Naive thymus-derived CD8-positive, alpha-beta T cell (primary cell): ENCODE measurements at places on chromosomes 4 and X.
A peak's percentile ranks its signal among the peaks of the same experiment; 100 is the strongest.

DNA sequence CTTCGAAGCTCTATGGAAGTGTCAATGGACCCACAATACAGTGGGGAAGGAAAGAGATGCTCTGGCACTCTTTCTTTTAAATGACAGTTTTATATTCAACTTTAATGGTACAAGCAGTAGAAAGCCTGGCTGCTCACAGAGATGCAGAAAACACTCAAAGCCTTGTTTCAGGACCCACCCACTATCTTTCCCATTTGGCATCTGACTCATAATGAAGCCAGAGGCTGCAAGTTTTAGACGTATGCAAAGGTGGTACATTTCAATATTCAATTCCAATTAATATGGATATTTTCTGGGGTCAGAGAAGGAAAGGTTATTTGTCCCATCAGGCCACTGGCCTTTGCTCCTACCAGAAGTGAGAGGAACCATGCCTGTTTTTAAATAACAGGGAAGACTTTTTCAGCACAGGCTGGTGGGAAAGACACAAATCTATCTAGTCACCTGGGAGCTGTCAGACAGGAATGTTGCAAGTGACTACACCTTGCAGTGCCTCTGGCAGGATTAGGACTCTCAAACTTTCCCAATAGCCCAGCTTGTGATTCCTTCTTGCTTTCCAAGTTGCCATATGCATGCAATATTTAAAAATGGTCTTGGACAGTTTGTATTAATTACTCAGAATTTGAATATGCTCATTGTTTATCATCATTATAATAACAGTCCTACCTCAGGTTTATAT, 70.0 kb upstream of the RAB40AL start:
- DNase-seq = no peak
- H3K27me3 ChIP-seq = no peaks in the 10 kb centered on the region
- no peaks in the 10 kb centered on the region for H3K4me1 ChIP-seq
- H3K36me3 ChIP-seq = no peaks in the 10 kb centered on the region

DNA sequence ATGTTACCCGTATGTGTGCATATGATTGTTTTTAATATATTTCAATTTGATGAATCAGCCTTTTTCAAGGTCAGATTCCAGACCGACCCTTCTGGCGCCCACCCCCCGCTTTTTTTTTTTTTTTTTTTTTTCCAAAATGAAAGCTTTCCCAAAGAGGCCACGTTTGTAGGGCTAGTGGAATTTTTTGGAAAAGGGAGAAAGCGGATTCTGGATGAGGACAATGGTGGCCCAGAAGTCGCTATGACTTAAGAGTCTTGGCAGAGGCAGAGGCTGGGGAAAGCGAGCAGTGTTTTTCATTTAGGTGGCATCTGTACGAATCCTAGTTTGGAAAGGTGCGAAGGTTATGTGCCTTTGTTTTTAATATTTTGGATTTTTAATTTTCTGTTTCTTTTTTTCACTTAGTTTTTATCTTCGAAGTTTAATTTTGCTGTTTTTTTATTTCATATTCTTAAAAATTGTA, 14.6 kb downstream of the NDUFB11 start:
- no peaks in the 10 kb centered on the region for H3K36me3 ChIP-seq
- H3K27me3 ChIP-seq = no peaks in the 10 kb centered on the region
- H3K27ac ChIP-seq = peak overlapping the region; percentile 97
- no peak for DNase-seq
- no peaks in the 10 kb centered on the region for H3K4me1 ChIP-seq
- peak overlapping the region; percentile 98 for H3K4me3 ChIP-seq

DNA sequence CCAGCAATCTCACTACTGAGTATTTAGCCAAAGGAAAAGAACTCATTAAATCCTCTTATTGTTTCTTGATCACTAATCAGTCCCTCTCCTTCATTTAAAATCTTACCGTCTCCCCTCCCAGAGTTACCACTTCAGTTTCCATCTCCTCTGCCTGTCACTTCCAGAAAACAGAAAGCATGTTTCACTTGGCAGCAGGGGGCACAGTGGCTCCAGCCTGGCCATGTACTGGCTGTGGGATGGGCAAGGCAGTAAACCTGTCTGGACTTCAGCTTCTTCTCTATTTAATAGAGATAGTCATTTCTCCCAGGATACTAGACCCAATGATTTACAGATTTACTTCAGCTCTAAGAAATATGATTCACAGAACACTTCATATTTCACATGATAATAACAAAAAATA, 63.2 kb downstream of the CD40LG start:
- peaks cover 20% of the 10 kb centered on the region for H3K4me1 ChIP-seq
- no peak overlapping the region for H3K4me3 ChIP-seq
- no peak for DNase-seq

DNA sequence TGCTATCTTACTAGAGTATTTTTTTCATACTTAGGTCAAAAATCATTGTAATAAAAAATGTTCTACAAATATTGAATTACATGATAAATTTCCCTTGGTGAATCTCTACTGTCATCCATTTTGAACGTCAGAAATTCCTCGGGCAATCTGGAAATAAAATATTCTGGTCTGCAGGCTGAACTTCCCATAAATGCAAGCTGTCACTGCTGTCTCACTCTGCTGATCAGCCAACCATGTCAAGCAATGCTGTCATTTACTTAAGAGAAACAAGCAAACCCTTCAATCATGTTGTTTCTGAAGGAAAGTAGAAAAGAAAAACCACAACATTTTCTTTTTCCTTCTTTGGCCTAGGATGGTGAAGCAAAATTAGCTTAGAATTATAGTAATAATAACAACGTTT, 514.2 kb upstream of the GALNT7 start:
- no peak overlapping the region for H3K4me3 ChIP-seq
- H3K36me3 ChIP-seq = no peaks in the 10 kb centered on the region
- H3K27ac ChIP-seq = no peak overlapping the region

DNA sequence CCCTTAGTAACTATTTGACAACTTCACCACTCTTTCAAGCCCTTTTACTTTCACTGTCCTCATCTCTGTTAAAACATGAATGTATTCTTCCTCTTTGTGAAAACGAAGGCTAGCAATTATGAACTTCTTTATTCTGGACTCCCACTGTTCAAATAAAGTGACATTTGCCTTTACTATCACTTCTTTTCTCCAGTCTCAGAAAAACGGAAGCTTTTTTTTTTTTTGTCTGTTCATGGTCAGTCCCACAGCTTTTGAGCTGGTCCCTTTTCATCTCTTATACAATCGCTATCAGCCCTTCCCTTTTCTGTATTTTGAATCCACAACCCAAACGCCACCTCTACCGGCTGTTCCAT, 327.7 kb downstream of the DKK2 start:
- no peaks in the 10 kb centered on the region for H3K27me3 ChIP-seq
- DNase-seq = no peak
- no peak overlapping the region for H3K27ac ChIP-seq
- H3K36me3 ChIP-seq = no peaks in the 10 kb centered on the region
- no peak overlapping the region for H3K4me3 ChIP-seq

- no peak for DNase-seq
- H3K27ac ChIP-seq = no peak overlapping the region
- no peaks in the 10 kb centered on the region for H3K36me3 ChIP-seq
- H3K27me3 ChIP-seq = no peaks in the 10 kb centered on the region
- no peaks in the 10 kb centered on the region for H3K4me1 ChIP-seq
These were observed 269.4 kb upstream of the SMIM31 start for GRCh38 chr4:164484551-164484950.

DNA sequence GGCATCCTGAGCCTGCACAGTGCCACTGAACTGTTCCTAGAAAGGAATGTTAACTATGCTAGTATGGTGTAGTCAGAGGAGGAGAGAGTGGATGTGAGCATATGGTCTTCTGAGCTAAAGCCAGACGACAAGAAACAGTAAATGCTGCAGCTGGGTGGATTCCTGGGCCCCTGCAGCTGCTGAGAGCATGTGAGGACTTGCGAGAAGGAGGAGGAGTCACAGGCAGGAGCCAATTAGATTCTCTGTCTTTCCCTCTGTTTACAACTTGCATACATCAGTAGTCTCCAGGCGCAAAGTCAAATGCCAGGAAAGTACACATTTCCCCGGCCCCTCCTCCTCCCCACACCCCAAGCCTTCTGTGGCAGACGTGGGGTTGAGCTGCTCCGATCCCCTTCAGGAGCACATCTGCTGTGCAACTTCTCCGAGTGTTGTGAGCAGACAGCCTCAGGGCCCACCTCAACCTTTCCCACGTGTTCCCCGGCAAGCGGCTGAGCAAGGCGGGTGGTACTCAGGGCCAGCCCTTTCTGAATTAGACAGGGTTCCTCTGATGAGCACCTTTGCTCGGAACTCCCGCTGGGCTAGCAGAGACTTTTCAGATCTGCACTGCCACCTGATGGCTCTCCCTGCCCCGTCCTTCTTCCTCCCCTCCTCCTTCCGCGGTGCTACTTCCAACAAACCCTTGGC, 108.7 kb upstream of the ATP6AP2 start:
- no peak for DNase-seq
- peaks cover 2% of the 10 kb centered on the region for H3K27me3 ChIP-seq
- H3K4me1 ChIP-seq = peaks cover 37% of the 10 kb centered on the region
- H3K4me3 ChIP-seq = peak overlapping the region; percentile 36
- H3K27ac ChIP-seq = peak overlapping the region; percentile 91
- no peaks in the 10 kb centered on the region for H3K36me3 ChIP-seq

GRCh38 chr4:141410839-141411238, 190.1 kb downstream of the ZNF330 start:
- no peaks in the 10 kb centered on the region for H3K4me1 ChIP-seq
- no peaks in the 10 kb centered on the region for H3K27me3 ChIP-seq
- H3K4me3 ChIP-seq = no peak overlapping the region
- no peak overlapping the region for H3K27ac ChIP-seq
- no peak for DNase-seq
- no peaks in the 10 kb centered on the region for H3K36me3 ChIP-seq
